ENCODE measurements at places on chromosomes 11 and 22.

- no peak for DNase-seq
Observed at GRCh38 chr11:88117281-88117858, 57.9 kb downstream of the RAB38 start.

DNA sequence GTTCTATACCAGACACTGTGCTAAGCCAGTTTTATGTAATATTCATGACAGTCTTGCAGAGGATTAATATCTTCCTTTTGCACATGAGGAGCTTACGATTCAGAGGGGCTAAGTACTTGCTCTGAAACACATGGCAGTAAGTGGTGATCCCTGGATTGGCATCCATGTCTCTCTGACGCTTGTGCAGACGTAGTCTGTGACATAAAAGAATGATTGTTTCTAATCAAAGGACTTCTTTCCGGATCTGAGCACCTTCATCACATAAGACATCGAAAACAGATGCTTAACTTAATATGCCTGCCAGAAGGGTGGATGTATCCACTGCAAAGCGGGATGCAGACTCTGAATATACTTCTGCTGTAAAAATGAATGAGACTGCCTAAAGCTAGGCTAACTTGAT lies 74.8 kb downstream of the ARHGAP42 start:
- DNase-seq = no peak

- DNase-seq = no peak
Observed at GRCh38 chr11:61961570-61962212, 5.7 kb downstream of the FTH1 start.

- no peak for DNase-seq
Observed at GRCh38 chr11:19316434-19316833, 75.7 kb upstream of the E2F8 start.

DNA sequence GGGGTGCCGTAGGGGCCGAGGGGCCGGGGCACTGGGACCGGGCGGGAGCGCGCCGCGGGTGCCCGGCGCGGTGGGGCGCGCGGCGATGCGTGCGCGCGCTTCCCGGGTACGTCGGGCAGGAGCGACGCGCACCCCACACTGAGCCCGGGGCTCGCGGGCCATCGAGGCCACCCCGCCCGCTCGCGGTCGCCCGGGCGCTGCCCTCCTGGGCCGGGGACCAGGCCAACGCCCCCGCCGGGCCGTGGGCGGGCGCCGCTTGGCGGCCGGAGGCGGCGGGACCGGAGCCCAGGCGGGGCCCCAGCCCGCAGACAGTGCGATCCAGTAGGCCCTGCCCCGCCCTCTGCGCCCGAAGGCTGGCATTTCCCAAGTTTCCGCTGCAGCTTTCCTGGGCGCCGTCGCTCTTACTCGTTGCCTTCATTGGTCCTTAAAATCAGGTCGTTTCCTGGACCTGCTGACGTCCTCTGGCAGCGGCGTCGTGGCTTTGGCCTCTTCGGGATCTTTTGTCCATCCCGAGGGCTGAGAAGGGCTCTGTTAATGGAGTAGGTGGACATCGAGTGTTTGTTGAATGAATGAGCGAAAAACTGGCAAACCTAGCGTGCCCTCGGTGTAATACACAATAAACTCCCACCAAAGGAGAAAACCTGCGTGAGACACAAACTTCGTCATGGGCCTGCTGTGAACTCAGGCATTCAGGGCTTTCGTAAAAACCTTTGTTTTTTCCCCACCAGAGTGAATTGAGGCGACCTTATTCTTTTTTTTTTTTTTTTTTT lies 638 bp downstream of the PARVA start:
- no peak for DNase-seq

DNA sequence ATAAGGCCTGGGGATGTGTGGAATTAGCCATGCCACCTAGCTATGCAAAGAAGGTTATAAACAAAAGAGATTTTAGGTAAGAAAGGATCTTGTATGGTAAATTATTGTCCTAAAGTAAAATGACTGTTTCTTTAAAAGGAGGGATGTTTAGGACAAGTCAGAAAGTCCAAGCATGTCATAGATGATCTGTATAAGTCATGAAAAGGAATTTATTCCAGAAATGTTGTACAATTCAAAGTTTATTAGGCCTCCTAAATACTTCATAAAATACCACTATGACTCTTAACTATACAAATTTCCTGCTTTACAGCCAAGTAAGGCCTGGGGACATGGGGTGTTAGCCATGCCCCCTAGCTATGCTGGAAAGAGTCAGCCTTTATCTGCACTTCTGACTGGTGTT lies 22.7 kb downstream of the OR5A2 start:
- no peak for DNase-seq

- DNase-seq = no peak
Observed at GRCh38 chr11:74701351-74701750, 29.9 kb downstream of the CHRDL2 start.

DNA sequence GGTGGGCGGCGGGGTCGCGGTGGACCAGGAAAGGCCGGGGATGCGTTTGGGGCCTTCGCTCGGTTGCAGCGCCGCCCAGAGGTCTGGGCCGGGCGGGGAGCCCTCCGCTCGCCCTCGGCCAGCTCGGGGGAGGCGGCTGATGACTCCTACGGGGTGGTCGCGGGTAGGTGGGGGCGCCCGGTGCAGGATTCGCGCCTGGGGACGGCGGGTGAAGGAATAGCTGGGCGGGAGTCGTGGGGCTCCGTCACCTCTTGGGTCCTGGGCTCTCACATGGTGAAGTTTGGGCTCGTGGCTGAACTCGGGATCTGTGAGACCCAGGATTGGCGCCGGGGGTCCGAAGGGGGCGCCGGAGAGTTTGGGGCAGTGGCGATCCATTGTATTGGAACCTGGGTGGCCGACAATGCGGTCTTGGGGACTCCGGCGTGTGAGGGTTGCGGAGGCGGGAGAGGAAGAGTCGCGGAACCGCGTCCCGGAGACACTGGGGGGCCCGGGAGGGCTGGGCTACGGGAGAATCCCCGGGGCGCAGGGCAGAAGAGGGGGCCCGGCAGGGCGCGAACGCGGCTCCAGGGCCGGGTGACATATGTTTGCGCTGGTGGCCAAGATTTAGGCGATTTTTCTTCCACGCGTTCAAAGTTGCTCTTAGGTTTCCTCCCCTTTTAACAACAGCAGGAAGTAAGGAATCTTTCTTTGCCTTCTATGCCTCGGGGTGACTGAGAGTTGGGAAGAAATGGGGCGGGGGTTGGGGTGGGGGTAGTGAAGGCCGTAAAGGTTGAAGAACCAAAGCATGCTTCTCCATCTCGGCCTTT lies 935 bp downstream of the QSER1 start:
- peak; percentile 30 for DNase-seq

- DNase-seq = no peak
Observed at GRCh38 chr11:104819107-104819506, 79.2 kb downstream of the CASP12 start.

DNA sequence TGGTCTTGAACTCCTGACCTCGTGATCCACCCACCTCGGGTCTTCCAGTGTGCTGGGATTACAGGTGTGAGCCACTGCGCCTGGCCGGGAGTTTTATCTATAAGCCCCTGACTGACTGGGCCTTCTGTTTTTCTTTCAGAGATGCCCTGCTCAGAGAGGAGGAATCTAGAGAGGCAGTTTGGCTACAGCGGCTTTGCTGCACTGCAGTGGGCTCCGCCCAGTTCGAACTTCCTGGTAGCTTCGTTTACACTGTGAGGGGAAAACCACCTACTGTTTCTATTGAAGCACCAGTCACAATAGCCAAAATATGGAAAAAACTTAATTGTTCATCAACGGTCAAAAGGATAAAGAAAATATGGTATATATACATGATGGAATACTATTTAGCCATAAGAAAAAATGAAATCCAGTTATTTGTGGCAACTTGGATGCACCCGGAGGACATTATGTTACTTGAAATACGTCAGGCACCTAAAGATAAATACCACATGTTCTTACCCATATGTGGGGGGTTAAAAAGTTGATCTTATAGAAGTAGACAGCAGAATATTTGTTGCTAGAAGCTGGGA lies 31.9 kb upstream of the FAM181B start:
- DNase-seq = no peak

DNA sequence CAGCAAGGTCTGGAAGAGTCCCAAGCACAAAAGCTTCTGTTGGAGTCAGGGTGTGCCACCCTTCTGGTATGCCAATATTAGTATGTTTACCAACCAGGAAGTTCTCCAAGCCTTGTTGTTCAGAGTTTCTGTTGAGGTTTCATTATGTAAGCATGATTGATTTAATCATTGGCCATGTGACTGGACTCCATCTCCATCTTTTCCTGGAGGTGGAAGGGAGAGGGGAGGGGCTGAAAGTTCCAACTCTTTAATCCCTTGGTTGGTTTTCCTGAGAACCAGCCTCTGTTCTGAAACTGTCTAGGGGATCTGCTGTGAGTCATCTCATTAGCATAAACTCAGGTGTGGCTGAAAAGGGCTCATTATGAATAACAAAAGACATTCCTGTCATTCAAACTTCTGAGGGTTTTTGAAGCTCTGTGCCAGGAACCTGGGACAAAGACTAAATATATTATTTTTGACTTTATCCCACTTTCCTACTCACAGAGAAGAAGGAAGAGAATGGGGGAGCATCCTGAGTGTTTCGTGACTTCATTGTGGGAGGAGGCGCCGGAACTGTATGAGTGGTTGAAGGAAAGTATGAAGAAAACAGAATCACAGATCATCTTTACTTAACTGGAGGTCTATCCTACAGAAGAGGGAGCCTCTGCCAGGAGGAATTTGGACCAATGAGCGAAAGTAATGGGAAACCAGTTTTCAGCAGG lies 138.2 kb downstream of the NECTIN1 start:
- DNase-seq = no peak

DNA sequence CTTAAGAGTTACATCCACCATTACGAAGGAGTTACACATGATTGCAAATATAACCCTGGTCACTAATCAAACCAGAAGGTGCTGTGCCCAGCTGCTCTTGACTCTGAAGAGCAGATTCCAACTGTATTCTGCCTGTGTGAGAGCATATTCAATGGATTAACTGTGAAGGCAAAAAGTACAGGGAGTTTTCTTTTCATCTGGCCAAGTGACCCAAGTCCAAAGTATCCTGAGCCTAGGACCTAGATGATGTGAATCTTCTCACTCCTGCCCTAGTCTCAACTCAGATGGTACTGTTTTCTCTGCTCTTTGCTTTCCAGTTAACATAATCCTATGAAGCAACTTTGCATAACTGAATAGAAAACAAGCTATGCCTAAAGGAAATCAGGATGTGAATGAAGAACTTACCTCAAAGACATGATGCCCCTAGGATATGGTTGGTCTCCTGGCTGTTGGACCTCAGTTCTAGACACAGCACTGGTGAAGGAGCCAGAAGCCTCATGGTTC lies 105.9 kb downstream of the C11orf58 start:
- no peak for DNase-seq

- no peak for DNase-seq
Observed at GRCh38 chr11:60396799-60397198, 540 bp downstream of the MS4A14 start.
